ENCODE measurements at places on chromosomes 5 and 9.

GRCh38 chr5:81884871-81885270 lies 87.0 kb upstream of the ATG10 start:
- no peak for DNase-seq

DNA sequence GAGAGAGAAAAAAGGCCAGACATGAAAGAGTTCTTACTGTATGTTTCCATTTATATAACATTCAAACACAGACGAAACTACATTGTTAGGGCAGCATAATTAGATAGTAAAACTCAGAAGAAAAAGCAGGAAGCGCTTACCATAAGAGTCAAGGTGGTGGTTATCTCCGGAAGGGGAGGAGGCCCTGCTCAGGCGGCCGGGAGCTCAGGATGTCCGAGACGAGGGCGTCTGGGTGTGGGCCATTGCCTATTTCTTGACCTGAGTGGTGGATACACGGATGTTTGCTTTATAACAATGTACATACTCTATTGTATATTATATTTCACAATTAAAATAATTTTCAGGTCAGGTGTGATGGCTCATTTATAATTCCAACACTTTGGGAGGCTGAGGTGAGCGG lies 80.9 kb upstream of the COL5A1 start:
- no peak for DNase-seq

- no peak for DNase-seq
Observed at GRCh38 chr5:39371367-39371635, 7.0 kb upstream of the C9 start.

GRCh38 chr5:154395407-154396106 lies 50.2 kb upstream of the SAP30L start:
- no peak for DNase-seq

DNA sequence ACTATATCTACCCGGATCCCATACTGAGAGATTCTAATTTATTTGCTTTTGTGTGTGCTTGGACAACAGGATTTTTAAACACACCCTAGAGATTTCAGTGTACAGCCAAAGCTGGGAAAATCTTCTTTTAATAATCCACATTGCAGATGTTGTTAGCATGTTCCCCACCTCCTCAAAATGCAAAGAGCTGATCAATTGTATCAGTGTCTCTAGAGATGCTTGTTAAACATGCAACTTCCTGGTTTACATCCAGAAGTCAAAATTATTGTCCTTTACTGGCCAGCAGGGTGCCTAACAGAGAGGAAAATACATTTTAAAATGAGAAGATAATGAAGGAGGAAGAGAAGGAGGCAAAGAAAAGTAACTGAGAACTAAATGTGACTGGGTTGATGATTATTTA lies 793.3 kb downstream of the SEMA5A start:
- no peak for DNase-seq
